ENCODE measurements at places on chromosomes 2 and 18. TPM values are rescaled to one million over a fixed set of nuclear protein-coding genes. Genes with fewer than 3 reads are reported as not detected.

Gene ZNF385B
- not detected for total RNA-seq

Gene DUSP2
- total RNA-seq, result 388 TPM

Gene ASXL3
- total RNA-seq, result not detected

Gene TYMS
- total RNA-seq, result 236 TPM

Gene SEPTIN2
- 272 TPM for total RNA-seq

Gene RNF152
- 0.39 TPM for total RNA-seq

Gene PSMA8
- total RNA-seq, result 0.81 TPM
